ENCODE measurements at places on chromosomes 5 and 9.
A peak's percentile ranks its signal among the peaks of the same experiment; 100 is the strongest.

DNA sequence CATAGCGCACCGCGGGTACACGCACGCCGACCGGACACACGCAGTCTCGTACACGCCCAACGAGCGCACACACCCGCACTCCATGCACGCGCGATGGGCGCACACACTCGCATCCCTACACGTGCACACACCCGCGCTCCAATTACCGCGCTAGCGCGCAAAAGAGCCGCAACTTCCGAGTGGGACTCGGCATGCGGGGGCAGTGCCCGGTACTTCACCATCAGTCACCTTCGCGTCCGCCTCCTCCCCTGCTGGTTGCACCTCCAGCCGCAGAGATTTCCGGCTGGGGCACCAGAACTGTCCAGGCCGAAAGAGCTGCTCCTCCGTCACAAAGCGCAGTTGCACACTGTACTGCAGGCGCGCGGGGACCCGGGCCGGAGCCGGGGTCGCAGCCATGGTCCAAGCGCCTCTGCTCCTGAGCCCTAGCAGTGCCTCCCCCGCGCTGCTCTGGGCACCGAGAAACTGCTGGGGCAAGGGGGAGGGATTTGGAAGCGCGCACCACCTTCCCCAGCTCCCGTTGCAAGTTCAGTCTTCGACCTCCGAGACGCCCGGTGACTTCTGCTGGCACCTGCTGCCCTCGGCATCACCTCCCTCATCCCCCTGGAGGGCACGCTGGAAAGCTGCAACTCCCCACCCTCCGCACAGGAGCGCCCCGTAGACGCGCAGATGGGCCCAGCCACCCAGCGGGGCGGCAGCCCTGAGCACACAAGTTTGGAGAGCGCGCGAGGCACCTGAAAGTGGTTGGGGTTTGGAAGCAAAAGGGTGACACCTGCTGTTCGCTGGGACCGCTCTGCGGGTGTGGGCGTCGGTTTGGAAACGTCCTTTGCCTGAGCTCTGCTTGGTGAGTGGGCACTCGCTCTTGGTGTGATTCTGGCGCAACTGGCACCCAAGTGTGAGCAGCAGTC, 337.4 kb upstream of the PUM3 start:
- peak; percentile 64 for DNase-seq

DNA sequence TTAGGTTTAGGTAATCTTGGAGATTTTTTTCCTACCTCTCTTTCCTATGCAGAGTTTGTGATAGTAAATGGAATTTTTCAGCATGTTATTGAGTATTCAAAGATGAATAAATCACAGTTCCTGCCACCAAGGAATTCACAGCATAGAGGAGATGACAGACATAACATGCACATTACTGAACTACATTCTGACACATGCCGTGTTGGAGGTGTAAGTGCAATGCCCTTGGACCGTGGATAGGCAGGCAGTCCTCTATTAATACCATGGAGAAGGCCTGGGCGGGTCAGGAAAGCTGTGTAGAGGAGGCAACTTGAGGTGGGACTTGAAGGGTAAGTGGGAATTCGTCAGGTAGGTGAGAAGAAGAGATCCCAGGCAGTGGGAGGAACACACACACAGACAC, 43.9 kb downstream of the MCCC2 start:
- no peak for DNase-seq

GRCh38 chr5:61311056-61311610, 20.9 kb upstream of the ZSWIM6 start:
- DNase-seq, result no peak

DNA sequence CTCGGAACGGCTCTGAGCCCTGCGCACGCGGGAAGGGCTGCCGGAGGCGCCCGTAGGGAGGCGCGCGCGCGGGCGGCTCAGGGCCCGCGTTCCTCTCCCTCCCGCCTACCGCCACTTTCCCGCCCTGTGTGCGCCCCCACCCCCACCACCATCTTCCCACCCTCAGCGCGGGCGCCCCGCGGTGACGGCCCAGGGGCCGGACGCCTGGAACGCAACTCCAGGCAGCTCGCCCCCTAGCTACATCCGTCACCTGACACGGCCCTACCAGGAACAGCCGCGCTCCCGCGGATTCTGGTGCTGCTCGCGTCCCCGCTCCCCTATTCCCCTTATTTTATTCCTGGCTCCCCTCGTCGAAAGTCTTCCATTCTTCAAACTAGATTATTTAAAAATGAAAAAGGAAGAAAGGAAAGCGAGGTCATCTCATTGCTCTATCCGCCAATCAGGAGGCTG, at the start of gene CDKN2B-AS1:
CDKN2B-AS1 (plus strand) TSS at position 236 of the 450 bp plus-strand sequence.
- DNase-seq, result peak; percentile 53

- no peak for DNase-seq
These were observed 9.6 kb downstream of the NDFIP1 start for GRCh38 chr5:142118155-142118686.

- DNase-seq, result no peak
These were observed 163.6 kb upstream of the TLE4 start for GRCh38 chr9:79408200-79408599.

- DNase-seq, result no peak
These were observed 94.8 kb downstream of the ARRDC3 start for GRCh38 chr5:91288118-91288916.

GRCh38 chr5:9596171-9596780, 33.9 kb downstream of the TAS2R1 start:
- no peak for DNase-seq

GRCh38 chr5:13189532-13189931, 755.0 kb downstream of the DNAH5 start:
- DNase-seq, result no peak

GRCh38 chr5:119470851-119471451, 18.7 kb downstream of the HSD17B4 start:
- peak; percentile 4 for DNase-seq

DNA sequence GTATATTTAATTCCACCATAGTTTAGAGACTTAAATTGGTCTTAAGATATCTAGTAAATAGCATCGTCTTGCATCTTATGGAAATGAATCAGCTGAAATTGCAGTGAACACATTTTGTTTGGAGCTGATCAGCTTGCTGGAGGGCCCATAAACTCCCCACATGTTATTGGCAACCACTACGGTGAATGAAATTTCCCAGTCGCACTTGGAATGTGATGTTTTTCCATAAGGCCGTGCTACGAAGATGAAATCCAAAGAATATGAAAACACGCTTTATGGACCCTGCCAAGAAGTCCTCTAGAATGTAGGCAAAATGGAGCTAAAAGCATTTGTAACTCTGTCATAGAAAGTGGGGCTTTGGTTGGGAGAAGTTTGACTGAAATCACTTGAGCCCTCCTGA, 572.1 kb downstream of the ACTL7B start:
- DNase-seq, result no peak

- no peak for DNase-seq
These were observed 17.1 kb upstream of the SPATA31E1 start for GRCh38 chr9:87865626-87866025.

Measured in nephron progenitor cell (in vitro differentiated cells).